ENCODE measurements at places on chromosomes 3 and 15.

GRCh38 chr3:44342176-44342790 lies 3.7 kb downstream of the TCAIM start:
- no peak for DNase-seq

- no peak for DNase-seq
Observed at GRCh38 chr3:66400411-66401156, 100.2 kb downstream of the LRIG1 start.

DNA sequence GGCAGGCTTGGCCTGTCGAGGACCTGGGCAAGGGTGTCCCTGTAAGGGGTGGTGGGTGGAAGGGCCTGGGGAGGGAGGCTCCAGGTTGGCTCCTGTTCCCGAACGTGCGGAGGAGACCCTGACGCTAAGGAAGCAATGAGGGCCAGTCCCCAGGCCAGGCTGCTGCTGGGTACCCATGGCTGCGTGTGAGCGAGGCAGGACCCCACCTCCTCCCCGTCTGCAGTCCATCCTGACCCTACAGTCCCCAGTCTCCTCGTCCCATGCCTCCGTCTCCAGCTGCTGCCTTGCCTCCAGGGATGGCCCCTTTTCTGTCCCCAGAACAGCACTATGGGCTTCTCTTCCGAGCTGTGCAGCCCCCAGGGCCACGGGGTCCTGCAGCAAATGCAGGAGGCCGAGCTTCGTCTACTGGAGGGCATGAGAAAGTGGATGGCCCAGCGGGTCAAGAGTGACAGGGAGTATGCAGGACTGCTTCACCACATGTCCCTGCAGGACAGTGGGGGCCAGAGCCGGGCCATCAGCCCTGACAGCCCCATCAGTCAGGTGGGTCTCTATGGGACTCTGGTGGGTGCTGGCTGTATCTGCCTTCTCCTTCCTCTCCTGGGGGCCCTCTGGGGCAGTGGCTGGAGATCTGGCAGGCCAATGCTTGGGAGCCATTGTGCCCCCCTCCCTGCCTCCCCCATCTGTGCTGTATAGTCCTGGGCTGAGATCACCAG lies 571 bp downstream of the FES start:
- no peak for DNase-seq

DNA sequence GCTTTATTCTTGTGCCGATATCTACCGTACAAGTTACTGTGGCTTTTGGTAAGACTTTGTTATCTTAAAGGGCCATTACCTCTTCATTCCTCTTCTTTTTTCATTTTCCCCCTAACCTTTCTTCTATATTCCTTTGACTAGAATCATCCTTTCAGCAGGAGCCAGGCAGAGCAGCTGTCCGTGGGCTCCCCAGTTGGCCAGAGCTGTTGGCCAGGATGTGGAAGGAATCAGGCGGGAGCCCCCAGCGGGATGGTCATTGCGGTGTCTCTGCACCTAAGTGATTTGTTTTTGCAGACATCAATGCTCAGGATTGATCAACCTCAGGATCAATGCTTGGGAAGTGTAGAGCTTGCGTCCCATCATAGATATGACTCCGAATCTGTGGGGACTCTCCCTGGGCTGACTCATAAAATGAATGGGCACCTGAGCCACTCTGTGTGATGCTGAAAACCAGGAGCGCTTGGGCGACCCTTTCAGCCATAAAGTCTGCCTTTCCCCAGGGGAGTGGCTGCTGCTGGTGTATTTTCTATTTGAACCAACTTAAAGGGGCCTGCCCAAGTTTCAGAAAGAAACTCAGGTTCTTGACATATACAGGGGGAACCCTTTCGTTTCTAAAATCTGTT lies 21.7 kb downstream of the APBA2 start:
- no peak for DNase-seq

DNA sequence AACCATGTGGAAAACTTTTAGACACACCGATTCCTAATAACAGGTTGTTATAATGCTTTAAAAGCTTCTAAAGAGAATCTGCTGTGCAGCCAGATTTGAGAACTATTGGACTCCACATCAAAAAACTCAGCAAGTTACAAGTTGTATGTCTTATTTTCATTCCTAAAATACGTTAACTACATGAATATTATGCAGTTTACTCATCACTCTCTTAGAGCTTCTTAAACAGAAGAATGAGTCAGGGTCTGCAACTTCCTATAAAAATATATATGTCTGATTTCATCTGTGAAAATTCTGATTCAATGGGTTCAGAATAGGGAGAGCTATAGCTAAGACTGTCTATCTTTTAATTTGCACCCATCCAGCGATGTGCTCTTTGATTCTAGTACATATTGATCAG lies 244.2 kb upstream of the EPHA3 start:
- DNase-seq, result no peak

- no peak for DNase-seq
Observed at GRCh38 chr15:36403351-36403750, 176.1 kb upstream of the CDIN1 start.

DNA sequence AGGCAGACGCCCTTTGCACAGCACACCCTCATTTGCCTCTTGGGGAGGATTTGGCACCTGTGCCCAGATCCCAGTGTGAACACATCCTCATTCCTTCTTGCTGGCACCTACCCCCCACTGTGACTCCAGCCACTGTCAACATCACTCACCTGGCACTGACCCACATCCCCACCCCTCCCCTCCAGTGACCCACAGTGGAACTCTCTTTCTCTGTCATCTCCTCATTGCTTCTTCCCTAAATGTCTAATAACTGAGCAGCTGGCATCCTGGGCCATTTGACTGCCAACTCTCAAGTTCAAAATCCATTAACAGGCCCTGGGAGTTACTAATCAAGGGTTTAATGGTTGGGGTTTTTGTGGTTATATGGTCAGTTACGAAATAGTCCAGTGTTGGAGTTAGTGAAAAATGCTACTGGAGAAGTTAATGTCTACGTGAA lies 14.4 kb downstream of the SNAPC5 start:
- DNase-seq, result no peak

- DNase-seq, result no peak
Observed at GRCh38 chr3:61956236-61956635, 394.9 kb downstream of the PTPRG start.

DNA sequence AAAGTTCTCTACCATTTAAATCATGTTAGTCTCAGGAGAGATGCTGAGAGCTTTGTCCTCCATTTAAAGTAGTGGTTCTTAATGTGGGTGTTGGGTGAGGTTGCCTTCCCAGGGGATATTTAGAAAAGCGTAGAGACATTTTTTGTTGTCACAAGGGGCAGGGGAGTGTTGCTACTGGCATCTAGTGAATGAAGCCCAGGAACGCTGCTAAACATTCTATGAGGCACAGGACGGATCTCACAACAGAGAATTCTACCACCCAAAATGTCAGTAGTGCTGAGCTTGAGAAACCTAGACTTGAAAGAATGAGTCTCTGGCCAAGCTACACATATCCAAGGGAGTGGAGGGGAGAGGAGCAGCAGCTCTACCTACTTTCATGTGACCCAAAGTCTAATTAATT lies 60.7 kb upstream of the CTNNB1 start:
- DNase-seq, result no peak

DNA sequence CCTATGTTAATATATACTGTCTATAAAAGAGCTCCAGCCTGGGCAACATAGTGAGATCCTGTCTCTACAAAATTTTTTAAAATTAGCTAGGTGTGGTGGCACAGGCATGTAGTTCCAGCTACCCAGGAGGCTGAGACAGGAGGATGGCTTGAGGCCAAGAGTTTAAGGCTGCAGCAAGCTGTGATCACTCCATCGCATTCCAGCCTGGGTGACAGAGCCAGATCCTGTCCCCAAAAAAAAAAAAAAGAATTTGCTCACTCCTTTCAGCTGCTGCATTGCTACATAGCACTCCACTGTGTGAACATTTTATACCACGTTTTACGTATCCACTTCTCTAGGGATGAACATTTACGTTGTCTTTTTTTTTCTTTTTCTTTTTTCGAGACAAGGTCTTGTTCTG lies 6.0 kb upstream of the TSEN2 start:
- no peak for DNase-seq

DNA sequence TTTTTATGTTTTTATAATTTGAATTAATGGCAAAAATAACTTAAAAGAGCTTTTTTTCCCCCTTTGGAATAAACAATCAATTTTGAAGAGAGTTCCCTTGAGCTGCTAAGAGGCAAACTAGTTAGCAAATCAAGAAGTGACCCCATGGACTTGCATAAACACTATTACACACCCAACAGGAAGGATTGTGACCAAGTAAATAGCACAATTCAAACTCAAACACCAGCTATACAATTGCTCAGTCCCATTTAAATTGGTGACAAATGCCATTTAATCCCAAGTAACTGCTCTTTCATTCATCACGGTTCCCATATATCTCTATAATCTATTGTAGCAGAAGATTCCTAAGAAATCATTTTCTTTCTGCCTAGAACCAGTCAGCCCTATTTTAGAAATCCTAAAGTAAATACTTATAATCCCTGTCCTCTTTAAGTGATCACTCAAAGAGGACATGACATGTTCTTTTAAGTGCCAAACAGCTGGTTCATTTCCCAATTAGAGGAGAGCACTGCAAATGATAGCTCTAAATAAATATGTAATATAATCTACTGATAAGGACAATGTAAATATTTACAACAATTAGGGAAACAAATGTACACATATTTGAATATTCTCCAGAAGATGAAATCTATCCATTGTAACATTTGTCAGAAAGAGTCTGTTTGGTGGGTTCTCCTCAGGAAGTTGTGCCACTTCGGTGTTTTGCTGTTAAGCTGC lies 137.8 kb upstream of the ADAMTS9 start:
- no peak for DNase-seq

- no peak for DNase-seq
Observed at GRCh38 chr3:177446165-177446601, 248.9 kb upstream of the TBL1XR1 start.

DNA sequence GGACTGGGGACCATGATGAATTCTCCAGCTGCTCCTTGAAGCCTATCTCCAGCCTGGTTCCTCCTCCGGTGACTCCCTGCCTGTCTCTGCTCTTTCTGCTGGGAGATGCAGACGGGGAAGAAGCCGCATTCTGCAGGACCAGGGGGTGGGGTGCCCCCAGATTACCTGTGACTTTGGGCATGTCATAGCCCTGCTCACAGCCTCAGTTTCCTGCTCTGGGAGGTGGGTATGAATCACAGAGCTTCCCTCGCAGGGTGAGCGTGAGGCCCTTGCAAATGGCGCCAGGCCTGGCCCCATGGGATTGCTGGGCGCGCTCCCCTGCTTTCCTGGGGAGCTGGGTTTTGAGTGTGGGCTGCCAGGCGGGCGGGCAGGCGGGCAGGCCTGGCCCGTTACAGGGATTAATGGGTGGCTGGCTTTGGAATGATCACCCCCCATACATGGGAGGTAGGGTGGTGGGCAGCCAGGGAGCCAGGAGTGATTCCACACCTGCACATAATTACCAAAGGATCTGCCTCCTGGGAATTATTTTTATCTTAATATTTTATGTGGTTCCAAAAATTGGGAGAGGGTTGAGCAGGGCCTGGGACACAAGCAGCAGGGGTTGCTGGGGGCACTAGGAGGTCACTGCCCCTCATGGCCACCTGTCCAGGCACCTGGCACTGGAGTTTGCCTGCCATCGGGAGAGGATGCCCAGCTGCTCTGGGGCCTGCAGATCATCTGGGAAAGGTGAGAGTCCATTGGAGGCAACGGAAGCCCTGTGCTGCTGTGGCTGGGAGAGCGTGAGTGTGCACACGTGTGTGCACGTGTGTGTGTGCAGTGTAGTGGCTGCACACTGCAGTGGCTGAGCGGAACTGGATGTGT lies 106.8 kb downstream of the WNT7A start:
- DNase-seq, result no peak

- no peak for DNase-seq
Observed at GRCh38 chr3:171133796-171134569, 107.5 kb upstream of the SLC2A2 start.

DNA sequence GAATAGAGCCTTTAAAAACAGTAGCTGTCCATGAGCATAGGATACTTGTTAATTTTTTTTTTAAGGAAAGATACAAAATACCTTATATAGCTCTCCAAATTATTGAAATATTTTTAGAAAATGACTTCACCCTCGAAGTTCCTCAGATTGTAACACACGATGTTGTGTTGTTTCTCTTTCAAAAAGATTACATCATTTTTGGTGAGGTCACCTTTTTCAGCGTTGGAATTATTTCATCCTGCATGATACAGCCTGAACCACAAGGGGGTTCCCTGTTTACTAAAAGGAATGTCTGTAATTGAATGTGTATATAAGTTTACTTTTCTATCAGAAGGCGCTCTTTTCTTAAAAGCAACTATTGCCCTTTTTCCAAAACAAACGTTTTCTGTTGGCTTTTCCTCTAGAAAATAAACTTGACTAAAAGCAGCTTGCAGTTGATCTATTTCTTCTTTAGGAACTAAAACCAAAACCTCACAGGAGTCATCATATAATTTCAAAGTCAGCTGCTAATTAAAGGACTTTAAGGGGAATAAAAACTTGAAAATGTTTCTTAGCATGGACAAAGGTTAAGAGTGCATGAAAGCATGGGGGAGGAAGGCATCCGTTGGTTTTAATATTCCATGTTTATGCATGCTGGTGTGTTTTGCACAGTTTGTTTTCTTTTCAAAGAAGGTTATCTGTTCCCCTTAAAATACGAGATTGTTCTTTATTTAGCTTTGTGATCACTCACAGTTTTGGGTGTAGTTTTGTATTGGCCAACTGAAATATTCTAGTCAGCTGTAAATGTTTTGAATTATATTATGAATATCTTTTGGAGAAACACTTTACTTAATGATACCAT lies 29.4 kb downstream of the LYSMD4 start:
- no peak for DNase-seq

- DNase-seq, result no peak
Observed at GRCh38 chr3:159250961-159251360, 449.1 kb downstream of the MFSD1 start.

- peak; percentile 92 for DNase-seq
Observed at GRCh38 chr15:41499109-41499851, 5.6 kb downstream of the ITPKA start.

DNA sequence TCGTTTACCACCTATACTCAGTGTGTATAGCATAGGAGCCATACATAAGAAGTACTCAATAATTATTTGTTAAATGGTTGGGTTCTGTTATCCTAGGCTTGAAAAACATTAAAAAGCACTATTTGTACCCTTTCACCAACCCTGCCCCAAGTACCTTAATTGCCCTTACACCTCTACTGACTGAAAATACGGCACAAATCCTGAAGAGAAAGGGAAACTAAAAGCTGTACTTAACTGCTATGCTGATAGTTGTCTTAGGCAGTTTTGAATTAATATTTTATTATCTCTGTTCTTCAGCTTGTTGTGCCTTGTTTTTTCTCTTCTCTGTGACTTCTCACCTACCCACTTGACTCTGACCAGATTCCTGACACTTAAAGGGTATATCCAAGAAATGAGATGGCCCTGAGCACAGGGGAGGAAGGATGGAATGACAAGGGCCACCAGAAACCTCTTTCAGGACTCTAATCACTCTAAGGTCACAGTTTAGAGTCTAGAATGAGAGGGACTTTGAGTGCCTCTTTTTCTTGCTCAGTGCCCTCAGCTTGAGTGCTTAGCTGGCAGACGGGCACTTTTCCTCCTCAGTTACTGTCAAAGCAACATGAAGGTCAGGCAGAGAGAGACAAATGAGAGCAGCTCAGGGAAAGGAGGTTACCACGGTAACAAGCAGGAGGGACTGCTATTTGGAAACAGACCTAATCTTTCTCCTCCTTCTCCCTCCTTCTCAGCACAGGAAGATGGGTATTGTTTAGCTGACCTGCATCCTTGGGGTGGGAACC lies 136.5 kb downstream of the ZNF609 start:
- no peak for DNase-seq
